Right forelimb (tissue), 1 donor: ENCODE measurements at places on chromosomes 6 and 20.

DNA sequence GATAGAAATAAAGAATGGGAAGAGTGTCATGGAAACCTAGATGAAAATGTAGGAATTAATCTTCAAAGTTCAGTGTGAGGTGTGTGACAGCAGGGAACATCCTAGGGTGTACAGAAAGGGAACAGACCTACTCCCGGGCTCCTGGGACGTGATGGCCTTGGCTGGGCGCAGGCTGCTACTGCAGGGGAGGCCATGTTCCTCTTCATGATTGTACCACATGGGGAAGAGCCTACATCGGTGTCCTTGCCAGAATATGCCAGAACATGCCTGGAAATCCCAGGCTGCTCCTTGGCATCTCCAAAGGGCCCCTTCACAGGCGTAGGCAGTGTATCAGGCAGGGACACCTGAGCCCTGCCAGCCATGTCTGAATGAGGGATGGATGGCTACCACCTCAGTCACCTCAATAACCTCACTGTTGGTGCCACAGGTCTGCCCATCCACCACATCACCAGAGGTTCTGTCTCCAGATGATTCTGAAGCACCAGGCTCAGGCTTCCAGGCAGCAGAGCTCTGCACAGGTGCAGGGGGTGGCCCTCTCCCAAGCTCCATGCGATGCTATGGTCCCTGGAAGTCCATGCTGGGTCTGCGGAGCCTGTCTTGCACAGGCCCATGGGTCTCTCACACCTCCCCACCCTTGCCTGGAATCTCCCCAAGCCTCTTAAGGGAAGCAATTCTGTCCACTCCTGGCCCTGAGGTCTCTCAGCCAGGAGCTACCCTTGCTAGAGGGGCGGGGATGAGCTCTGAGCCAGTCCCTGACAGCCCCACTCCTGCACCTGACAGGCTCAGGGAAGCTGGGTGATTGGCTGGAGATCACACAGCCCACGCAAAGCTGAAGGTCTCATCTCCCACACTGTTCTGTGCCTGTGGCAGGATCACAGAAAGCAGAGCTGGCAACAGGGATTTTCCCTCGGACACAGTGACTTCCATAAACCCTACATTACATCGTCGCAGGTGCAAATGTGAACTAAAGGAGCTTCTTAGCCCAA is 20.2 kb downstream of the RAMACL start:
- peak; percentile 30 for DNase-seq

GRCh38 chr6:155235087-155235486 is 28.7 kb upstream of the CLDN20 start:
- no peak for DNase-seq

DNA sequence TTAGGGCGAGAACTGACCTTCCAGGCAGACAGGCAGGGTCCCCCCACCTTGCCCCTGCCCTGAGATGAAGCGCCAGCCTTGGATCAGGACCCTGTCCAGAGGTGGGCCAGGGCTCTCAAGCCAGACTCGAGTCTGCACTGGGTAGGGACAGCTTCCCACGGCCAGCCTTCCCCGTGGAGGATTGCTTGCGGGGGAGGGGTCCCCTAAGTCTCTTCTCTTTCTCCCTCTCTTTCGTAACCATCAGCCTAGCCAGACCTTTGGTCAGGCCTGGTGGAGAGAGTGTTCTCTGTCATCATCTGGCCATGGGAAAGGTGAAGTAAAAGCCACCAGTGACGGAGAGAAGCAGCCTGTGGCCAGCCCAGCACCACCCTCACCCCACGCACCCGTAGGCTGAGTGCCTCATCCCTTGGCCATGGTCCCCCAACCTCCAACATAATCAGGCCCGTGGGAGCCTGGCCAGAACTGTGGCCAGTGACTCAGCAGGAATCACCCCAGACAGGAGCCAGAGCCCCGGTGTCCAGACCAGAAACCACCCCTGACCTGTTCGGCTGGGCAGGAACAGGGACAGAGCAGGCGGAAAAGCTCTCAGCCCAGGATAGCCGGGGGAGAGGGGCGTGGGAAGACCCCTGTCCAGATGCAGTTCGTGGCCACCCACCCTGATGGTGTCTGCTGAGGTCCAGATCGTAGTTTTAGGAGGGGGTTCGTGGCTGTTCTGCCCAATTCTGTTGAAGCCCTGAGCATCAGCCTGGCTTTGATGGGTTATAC is 47.1 kb downstream of the SNAI1 start:
- no peak for DNase-seq

GRCh38 chr6:3022765-3023662 is 23.3 kb downstream of the NQO2 start:
- no peak for DNase-seq

GRCh38 chr6:24881376-24881775 is 54.4 kb downstream of the RIPOR2 start:
- no peak for DNase-seq

GRCh38 chr20:18580012-18580411 is 7.8 kb upstream of the DTD1 start:
- no peak for DNase-seq

- no peak for DNase-seq
Measured at GRCh38 chr6:170286934-170287265, 4.0 kb downstream of the DLL1 start.

DNA sequence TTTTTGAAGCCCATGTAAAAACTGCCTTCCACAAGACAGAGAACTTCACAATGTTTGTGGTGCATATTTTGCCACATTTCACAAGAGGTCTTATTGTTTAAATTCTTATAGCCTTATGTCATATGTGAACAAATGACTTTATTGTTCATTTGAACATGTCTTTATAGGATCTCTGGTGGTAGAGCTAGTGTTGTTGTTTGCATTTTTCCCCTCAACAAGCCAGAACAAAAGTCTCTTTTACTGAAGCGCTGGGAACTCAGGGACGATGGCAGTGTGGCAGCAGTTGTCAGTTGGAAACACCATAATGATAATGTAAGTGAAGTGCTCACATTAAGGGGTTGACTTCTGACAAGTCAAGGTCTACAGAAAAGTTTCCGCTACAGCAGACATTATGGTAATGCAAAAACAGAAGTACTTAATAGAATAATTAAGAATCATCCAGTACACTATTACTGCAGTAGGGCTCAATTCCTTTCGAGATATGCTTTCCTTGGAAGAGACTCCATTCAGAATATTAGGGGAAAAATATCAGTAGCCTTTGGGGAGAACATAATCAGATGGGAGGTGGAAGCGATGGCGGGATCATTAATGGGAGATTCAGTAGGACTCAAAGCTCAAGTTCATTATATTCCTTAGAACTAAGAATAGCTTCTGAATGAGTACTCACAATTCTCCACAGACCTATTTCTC is 180.0 kb downstream of the GJA10 start:
- DNase-seq, result no peak

- DNase-seq, result peak; percentile 24
Measured at GRCh38 chr20:23884771-23885162, 5.2 kb upstream of the CST5 start.

DNA sequence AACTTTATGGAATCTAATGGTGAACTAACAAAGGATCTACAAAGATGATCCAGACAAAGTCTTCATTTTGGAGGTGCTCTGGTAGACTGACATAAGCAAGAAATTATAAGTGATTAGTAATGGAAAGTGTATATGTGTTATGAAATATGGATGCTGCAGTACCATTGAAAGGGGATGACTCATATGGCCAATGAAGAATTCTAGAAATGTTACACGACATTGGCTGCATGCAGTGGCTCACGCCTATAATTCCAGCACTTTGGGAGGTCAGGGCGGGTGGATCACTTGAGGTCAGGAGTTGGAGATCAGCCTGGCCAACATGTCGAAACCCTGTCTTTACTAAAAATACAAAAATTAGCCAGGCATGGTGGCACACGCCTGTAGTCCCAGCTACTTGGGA is 23.5 kb downstream of the CFAP206 start:
- DNase-seq, result no peak

DNA sequence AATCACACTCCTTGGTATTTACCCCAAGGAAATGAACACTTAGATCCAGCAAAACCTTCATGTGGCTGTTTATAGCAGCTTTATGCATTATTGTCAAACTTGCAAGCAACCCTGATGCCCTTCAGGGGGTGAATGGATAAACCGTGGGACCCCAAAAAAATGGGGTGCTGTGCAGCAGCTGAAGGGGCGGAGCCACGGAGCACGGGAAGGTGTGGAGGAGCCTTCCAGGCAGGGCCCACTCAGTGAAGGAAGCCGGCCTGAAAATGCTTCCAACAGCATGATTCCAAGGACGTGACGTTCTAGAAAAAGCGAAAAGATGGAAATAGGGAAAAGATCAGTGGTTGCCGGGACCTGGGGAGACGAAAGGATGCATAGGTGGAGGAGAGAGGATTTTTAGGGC is 25.6 kb upstream of the FRMD1 start:
- no peak for DNase-seq

DNA sequence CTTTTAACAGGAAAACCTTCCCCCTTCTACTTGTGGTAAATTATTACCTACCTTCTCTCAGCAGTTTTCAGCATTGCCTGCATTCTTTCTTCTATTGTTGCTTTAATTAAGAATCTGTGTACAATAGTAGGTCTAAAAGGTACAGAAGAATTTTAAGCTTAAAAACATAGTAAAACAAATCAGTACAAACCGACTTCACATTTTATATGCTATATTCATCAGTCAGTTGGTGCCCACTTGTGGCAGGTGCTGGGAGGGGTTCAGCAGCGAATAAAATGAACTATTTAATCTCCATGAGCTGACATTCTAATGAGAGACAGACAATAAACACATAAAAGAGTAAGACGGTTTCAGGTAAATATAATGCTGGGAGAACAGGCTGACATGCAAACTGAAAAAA is 73.4 kb upstream of the FBXO30 start:
- DNase-seq, result no peak

DNA sequence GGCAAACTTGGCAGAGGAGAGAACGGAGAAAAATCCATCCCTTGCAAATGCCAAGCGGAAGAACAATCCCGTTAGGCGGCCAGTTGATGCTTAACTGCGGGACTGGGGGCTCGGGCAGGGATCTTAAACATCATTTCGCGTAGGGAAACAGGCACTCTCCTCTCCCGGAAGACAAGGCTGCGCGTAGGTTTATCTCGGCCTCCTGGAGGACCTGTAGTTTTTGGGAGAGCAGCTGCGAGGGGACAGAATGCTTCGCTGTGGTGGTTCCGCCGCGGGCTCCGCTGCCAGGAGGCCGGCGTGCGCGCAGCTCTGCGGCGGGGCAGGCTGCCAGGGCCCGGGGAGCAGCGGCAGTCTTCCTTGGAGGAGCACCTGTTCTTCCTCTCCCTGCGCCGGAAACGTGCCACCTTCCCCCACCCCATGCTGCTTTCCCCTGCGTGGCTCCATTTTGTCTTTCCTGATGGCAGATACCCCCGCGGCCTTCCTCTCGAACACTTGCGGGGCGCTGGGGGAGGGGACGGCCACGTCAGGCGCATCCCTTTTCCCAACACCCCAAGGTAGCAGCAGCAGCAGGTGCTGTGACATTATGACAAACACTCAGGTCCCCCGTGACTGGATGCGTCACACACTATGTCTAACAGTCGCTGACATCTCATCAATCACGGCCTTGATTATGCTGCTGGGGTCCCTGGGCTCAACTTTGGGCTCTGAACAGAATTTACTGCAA is 230.7 kb upstream of the BTBD3 start:
- peak; percentile 74 for DNase-seq

DNA sequence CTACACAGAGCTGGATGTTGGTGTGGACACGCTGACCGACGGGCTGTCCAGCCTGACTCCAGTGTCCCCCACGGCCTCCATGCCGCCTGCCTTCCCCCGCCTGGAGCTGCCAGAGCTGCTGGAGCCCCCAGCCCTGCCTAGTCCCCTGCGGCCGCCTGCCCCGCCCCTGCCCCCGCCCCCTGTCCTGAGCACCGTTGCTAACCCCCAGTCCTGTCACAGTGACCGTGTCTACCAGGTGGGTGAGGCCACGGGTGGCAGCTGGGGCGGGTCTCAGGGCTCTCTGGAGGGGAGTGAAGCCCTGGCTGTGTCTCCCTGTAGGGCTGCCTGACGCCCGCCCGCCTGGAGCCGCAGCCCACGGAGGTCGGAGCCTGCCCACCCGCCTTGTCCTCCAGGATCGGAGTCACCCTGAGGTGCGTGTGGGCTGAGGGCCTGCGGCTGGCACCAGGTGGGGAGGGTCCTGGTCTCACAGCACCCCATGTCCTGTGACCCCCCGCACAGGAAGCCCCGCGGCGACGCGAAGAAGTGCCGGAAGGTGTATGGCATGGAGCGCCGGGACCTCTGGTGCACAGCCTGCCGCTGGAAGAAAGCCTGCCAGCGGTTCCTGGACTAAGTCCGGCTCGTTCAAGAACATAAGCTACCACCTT is 2.9 kb downstream of the SLC2A4RG start:
- no peak for DNase-seq

GRCh38 chr6:148177589-148178233 is 164.9 kb upstream of the SASH1 start:
- peak; percentile 72 for DNase-seq

DNA sequence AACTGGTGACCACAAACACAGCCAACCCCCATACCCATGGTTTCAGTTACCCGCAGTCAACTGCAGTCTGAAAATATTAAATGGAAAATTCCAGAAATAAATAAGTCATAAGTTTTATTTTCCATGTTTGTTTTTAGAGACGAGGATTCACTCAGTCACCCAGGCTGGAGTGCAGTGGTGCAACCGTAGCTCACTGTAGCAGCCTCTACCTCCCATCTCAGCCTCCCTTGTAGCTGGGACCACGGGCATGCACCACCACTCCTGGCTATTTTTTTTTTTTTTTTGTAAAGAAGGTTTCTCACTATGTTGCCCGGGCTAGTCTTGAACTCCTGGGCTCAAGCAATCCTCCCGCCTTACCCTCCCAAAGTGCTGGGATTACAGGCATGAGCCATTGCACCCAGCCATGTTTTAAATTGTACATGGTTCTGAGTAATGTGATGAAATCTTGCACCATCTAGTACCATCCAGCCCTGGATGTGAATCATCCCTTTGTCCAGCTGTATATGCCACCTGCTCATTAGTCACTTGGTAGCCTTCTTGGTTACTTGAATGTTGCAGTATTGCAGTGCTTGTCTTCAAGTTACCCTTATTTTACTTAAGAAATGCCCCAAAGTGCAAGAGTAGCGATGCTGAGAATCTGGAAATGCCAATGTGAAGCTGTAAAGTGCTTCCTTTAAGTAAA is 14.5 kb downstream of the CSNK2A1 start:
- DNase-seq, result no peak

DNA sequence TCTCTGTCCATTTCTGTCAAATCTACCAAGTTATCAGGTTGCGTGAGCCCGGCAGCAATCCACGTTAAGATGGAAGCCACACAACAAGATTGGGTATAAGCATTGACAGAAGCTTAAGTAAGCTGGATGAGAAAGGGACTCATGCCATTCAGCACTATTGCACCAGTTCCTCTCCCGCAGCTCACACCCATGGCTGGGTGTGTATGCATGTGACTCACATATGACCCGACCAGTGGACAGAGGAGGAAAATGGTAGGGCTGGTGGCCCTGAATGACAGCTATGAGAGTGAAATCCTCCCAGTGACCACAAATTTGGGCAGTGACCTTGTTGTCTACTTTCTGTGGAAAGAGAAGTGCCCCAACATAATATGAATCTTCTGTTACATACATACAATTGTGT is 113.5 kb downstream of the OTOR start:
- DNase-seq, result no peak
